ENCODE measurements at places on chromosomes 4 and X. TPM values are rescaled to one million over a fixed set of nuclear protein-coding genes. Genes with fewer than 3 reads are reported as not detected.

DNA sequence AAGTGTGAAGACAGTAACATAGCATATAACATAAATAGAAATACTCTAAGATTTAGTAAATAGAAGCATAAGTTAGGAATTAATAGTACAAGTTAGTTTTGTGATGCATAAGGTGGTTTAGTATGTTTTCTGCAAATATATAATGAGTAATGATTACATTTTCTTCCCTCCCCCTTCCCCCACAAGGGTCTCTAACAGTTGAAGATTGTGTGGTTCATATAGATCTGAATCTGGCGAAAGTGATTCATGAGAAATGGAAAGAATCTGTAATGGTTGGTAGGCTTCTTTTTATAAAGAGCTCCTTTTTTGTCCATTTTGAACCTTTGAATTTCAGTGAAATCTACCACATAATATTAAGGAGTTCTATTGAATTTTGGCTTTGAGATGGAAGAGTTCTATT, 66.3 kb downstream of the N4BP2 start:
- no peak for DNase-seq

DNA sequence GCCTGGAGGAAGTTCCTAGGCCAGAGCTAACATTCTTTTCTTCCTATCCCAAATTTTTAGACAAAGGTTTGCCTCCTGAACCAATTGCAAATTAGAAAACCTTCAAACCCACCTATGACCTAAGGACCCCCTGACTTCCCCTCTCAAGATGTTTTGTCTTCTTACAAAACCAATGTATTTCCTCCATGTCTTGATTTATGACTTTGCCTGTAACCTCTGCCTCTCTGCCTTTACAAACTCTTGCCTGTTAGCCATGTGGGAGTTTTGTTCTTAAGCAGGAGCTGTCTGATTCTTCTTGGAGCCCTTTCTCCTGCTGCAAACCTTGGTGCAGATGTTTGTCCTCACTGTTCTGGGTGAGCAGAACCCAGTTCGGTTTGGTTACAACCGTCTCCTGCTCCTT, 222.3 kb upstream of the BOD1L1 start:
- DNase-seq, result no peak

- DNase-seq, result peak; percentile 96
Observed at GRCh38 chrX:989959-990510, 222.4 kb downstream of the CRLF2 start.

DNA sequence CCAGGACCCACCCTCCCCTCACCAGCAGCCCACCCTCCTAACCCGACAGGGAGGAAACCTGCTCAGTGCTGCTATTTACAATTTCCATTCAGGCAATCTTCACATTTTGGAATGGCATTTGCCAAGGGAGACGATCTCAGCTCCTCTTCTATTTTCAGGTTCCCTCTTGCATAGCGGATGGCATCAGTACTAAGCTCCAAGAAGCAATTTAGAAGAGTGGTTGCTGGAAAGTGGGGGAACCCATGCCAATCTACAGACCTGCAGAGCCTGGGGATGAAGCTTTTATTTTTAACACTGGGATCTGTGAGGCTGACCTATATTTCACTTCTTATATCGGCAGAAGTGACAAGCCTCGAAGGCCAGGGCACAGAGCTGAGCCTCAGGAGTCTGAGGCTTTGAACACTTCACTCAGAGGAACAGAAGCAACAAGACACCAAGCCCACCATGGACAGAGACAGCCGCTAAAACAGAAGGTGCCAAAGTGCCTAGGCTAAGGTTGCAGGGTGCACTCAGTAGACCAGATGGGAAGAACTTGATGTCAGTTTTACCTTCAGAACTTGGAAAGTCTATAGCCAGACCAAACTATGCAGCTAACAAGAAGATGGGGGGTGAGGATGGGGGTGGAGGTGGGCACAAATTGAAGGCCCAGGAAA, 44.0 kb downstream of the SCD5 start:
- DNase-seq, result no peak

- DNase-seq, result no peak
Observed at GRCh38 chrX:15301924-15302323, 13.5 kb downstream of the ASB11 start.

MYOZ2 gene
- 292 TPM for polyA plus RNA-seq

GPR34 gene
- polyA plus RNA-seq, result 4.2 TPM
